Lung (tissue), 17 donors: ENCODE measurements at places on chromosomes 12 and 14. TPM values are rescaled to one million over a fixed set of nuclear protein-coding genes. Genes with fewer than 3 reads are reported as not detected.

GRCh38 chr14:95725685-95726336 lies 11.9 kb upstream of the TCL1A start:
- H3K27me3 ChIP-seq = no peaks in the 10 kb centered on the region
- no peak overlapping the region for H3K27ac ChIP-seq
- no peak for DNase-seq
- no peak overlapping the region for H3K4me3 ChIP-seq
- H3K4me1 ChIP-seq = no peaks in the 10 kb centered on the region

GRCh38 chr12:12467264-12467663 lies 95.4 kb downstream of the DUSP16 start:
- no peak overlapping the region for H3K27ac ChIP-seq
- H3K36me3 ChIP-seq = peaks cover 1% of the 10 kb centered on the region
- no peaks in the 10 kb centered on the region for H3K4me1 ChIP-seq
- no peak for DNase-seq
- H3K4me3 ChIP-seq = no peak overlapping the region

GRCh38 chr12:54368025-54368708 lies 3.9 kb upstream of the GPR84 start:
- no peak overlapping the region for H3K27ac ChIP-seq
- no peak overlapping the region for H3K4me3 ChIP-seq
- H3K27me3 ChIP-seq = peaks cover 3% of the 10 kb centered on the region

GPX2 gene
- not detected for total RNA-seq

EIF5 gene
- 255 TPM for total RNA-seq
